SJCRH30 (cell line): ENCODE measurements at places on chromosomes 13 and 19. TPM values are rescaled to one million over a fixed set of nuclear protein-coding genes. Genes with fewer than 3 reads are reported as not detected.

GRCh38 chr19:11172576-11172975, 17.0 kb upstream of the SPC24 start:
- H3K27ac ChIP-seq = no peak overlapping the region
- no peaks in the 10 kb centered on the region for H3K27me3 ChIP-seq
- H3K4me3 ChIP-seq = no peak overlapping the region
- no peak for DNase-seq

GRCh38 chr13:40189426-40189825, 477.0 kb downstream of the FOXO1 start:
- H3K27me3 ChIP-seq = no peaks in the 10 kb centered on the region
- no peak overlapping the region for H3K4me3 ChIP-seq
- H3K36me3 ChIP-seq = no peaks in the 10 kb centered on the region
- peaks cover 29% of the 10 kb centered on the region for H3K4me1 ChIP-seq

DNA sequence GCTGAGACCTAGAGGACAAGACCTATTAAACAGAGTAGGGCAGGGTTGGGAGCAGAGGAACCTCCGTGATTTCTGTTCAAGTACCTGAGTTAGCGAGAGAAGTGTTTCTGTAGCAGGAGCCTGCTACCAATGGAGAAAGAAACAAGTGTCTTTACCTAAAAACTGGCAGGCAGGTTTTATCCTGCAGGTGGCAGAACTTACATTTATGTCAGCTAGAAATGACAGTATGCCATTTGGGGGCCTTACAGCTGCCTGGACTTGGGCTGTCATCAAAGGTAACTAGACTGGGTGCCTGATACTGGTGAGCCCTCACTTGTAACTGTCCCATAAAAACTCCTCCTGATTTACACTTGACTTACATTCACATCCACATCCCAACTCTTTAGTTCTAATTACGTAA, 185.3 kb upstream of the MIR17HG start:
- H3K4me3 ChIP-seq = no peak overlapping the region
- no peaks in the 10 kb centered on the region for H3K27me3 ChIP-seq
- no peak for DNase-seq
- H3K4me1 ChIP-seq = peaks cover 6% of the 10 kb centered on the region

DNA sequence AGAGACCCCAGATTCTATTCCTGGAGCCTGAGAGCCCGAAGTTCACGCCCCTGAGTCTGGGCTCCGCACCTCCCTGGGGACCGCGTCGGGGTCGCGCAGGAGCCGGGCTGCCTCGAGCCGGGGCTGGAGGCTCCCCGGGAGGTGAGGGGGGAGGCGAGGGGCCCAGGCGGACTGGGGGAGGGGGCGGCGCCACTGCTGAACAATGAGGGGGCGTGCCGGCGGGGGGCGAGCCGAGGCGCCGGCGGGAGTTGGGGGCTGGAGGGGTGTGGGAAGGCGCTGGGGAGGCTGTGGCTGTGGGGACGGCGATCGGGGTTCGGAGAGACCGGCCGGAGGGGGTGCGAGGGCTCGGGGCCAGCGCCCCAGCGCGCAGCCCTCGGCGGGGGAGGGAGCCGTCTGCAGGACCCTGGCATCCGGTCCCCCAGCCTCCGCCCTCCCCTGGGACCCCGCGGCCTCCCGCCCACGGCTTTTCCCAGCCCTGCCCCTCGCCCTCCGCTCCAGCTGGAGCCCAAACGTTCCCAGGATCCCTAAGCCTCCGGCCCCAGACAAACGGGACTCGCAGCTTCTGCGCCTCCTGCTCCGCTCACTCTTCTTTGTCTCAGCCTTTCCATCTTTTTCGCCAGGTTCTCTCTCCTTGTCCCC, 922 bp downstream of the PLEKHG2 start:
- H3K4me1 ChIP-seq = peaks cover 14% of the 10 kb centered on the region
- peaks cover 7% of the 10 kb centered on the region for H3K36me3 ChIP-seq
- peak overlapping the region; percentile 80 for H3K4me3 ChIP-seq
- peak; percentile 85 for DNase-seq

DNA sequence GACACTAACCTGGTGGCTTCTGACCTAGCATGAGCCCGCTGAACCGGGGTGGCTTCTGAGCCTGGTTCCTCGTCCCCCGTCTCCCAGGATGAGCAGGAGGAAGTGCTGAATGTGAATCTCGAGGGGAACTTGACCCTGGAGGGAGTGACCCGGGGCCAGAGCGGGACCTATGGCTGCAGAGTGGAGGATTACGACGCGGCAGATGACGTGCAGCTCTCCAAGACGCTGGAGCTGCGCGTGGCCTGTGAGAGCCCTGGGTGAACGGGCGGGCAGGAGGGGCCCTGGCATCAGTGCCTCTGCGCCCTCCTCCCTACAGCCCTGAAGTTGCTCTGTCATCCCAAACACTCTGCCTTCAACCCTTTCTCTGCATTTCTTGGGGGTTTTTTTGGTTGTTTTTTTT, 5.6 kb downstream of the BCAM start:
- no peaks in the 10 kb centered on the region for H3K27me3 ChIP-seq
- H3K4me1 ChIP-seq = peaks cover 19% of the 10 kb centered on the region
- H3K4me3 ChIP-seq = no peak overlapping the region
- H3K27ac ChIP-seq = no peak overlapping the region

GRCh38 chr13:40146063-40146462, 490.6 kb downstream of the COG6 start:
- H3K27me3 ChIP-seq = no peaks in the 10 kb centered on the region
- no peaks in the 10 kb centered on the region for H3K36me3 ChIP-seq
- DNase-seq = no peak
- no peaks in the 10 kb centered on the region; the same call in 1 of the 2 replicates for H3K4me1 ChIP-seq
- H3K4me3 ChIP-seq = no peak overlapping the region

- no peak for DNase-seq
- no peak overlapping the region for H3K27ac ChIP-seq
- no peaks in the 10 kb centered on the region for H3K36me3 ChIP-seq
- H3K4me3 ChIP-seq = no peak overlapping the region
- 0 out of 2 replicates have a peak, but pooled peaks cover 5% of the 10 kb centered on the region for H3K4me1 ChIP-seq
- H3K27me3 ChIP-seq = no peaks in the 10 kb centered on the region
Observed at GRCh38 chr19:49042177-49042576, 1.5 kb upstream of the CGB5 start.

GRCh38 chr19:45854167-45854778, 8.7 kb downstream of the SYMPK start:
- H3K4me1 ChIP-seq = no peaks in the 10 kb centered on the region
- H3K27me3 ChIP-seq = no peaks in the 10 kb centered on the region
- H3K27ac ChIP-seq = no peak overlapping the region
- no peak overlapping the region for H3K4me3 ChIP-seq
- no peak for DNase-seq

GRCh38 chr13:50226515-50227155, 211.4 kb downstream of the KCNRG start:
- no peak overlapping the region for H3K4me3 ChIP-seq
- no peaks in the 10 kb centered on the region for H3K36me3 ChIP-seq
- H3K4me1 ChIP-seq = peaks cover 6% of the 10 kb centered on the region; the same call in 1 of the 2 replicates
- no peak for DNase-seq

DNA sequence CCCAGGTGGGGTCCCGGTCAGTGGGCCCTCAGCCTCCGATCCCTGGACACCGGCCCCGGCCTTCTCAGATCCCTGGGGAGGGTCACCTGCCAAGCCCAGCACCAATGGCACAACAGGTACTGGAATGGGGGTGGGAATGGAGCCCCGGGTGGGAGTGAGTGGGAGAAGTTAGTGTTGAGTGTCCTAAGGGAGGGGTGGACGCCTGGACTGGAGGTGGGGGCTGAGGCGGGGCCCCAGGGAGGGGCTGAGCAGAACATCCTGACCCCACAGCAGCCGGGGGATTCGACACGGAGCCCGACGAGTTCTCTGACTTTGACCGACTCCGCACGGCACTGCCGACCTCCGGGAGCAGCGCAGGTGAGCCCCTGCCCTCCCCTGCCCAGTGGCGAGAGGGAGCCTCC, 17.7 kb downstream of the EPN1 start:
- peaks cover 12% of the 10 kb centered on the region for H3K4me1 ChIP-seq
- peaks cover 31% of the 10 kb centered on the region for H3K36me3 ChIP-seq
- no peak overlapping the region for H3K27ac ChIP-seq
- no peak for DNase-seq
- H3K4me3 ChIP-seq = no peak overlapping the region

GRCh38 chr13:41864658-41865057, 96.3 kb downstream of the VWA8 start:
- no peaks in the 10 kb centered on the region for H3K27me3 ChIP-seq
- no peak overlapping the region for H3K27ac ChIP-seq
- no peak overlapping the region for H3K4me3 ChIP-seq
- no peak for DNase-seq
- 0 out of 2 replicates have a peak, but pooled peaks cover 5% of the 10 kb centered on the region for H3K36me3 ChIP-seq

GRCh38 chr19:18306888-18307260, 16.0 kb downstream of the LSM4 start:
- no peak overlapping the region for H3K4me3 ChIP-seq
- DNase-seq = no peak
- peaks cover 17% of the 10 kb centered on the region for H3K4me1 ChIP-seq
- H3K27me3 ChIP-seq = no peaks in the 10 kb centered on the region
- peaks cover 12% of the 10 kb centered on the region; the same call in 1 of the 2 replicates for H3K36me3 ChIP-seq

- H3K4me3 ChIP-seq = no peak overlapping the region
- peak overlapping the region; percentile 42 for H3K27ac ChIP-seq
- no peaks in the 10 kb centered on the region; the same call in 1 of the 2 replicates for H3K4me1 ChIP-seq
- H3K36me3 ChIP-seq = peaks cover 5% of the 10 kb centered on the region; the same call in 1 of the 2 replicates
- DNase-seq = peak; percentile 41
Observed at GRCh38 chr13:95137096-95137495, 164.2 kb downstream of the ABCC4 start.

- no peaks in the 10 kb centered on the region; the same call in 1 of the 2 replicates for H3K36me3 ChIP-seq
- H3K27me3 ChIP-seq = no peaks in the 10 kb centered on the region
- no peaks in the 10 kb centered on the region; the same call in 1 of the 2 replicates for H3K4me1 ChIP-seq
- peak overlapping the region; percentile 76 for H3K27ac ChIP-seq
Observed at GRCh38 chr19:3184847-3185460, 776 bp upstream of the NCLN start.

- H3K27me3 ChIP-seq = no peaks in the 10 kb centered on the region
- peak; percentile 62 for DNase-seq
- H3K4me1 ChIP-seq = no peaks in the 10 kb centered on the region
- H3K27ac ChIP-seq = no peak overlapping the region
- no peaks in the 10 kb centered on the region for H3K36me3 ChIP-seq
Observed at GRCh38 chr19:8973501-8974091, 36.6 kb downstream of the MUC16 start.

GRCh38 chr19:4388337-4389063, 11.8 kb downstream of the SH3GL1 start:
- H3K27me3 ChIP-seq = no peaks in the 10 kb centered on the region
- peaks cover 5% of the 10 kb centered on the region; the same call in 1 of the 2 replicates for H3K36me3 ChIP-seq
- H3K4me1 ChIP-seq = peaks cover 35% of the 10 kb centered on the region
- H3K4me3 ChIP-seq = no peak overlapping the region
- H3K27ac ChIP-seq = no peak overlapping the region

DNA sequence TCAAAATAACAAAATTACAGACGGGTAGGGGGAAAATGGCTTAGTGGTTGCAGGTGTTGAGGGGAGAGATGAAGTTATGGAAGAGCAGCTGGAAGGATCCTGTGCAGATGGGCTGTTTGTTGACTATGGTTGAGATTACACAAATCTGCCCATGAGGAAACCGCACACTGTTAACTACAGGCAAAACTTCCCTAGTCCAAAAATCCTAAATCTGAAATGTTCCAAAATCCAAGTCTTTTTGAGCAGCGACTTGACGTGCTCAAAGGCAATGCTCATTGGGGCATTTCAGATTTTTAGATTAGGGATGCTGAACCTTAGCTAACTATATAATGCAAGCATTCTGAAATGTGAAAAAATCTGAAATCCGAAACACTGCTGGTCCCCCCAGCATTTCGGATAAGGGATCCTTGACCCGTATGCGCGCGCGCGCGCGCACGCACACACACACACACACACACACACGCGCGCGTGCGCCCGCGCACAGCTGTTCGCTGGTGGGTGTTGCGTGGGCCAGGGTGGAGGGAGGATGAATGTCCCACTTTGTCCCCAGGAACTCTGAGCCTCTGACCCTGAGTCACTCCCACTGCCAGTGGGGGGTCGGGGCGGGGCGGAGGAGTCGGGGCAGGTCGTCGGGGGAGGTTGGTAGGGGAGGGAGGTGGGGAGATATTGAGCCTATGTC, 6.8 kb downstream of the F2RL3 start:
- peak; percentile 55 for DNase-seq
- no peaks in the 10 kb centered on the region for H3K36me3 ChIP-seq
- no peaks in the 10 kb centered on the region for H3K4me1 ChIP-seq
- peak overlapping the region; percentile 56 for H3K4me3 ChIP-seq
- no peaks in the 10 kb centered on the region for H3K27me3 ChIP-seq
- H3K27ac ChIP-seq = no peak overlapping the region; the same call in 1 of the 2 replicates

- no peak overlapping the region for H3K27ac ChIP-seq
- H3K36me3 ChIP-seq = no peaks in the 10 kb centered on the region
- DNase-seq = no peak
- no peaks in the 10 kb centered on the region for H3K27me3 ChIP-seq
- H3K4me1 ChIP-seq = no peaks in the 10 kb centered on the region
Observed at GRCh38 chr13:83950293-83950692, 68.0 kb upstream of the SLITRK1 start.

GRCh38 chr13:23771552-23771951, 117.6 kb downstream of the MIPEP start:
- no peak overlapping the region for H3K4me3 ChIP-seq
- H3K36me3 ChIP-seq = no peaks in the 10 kb centered on the region
- H3K4me1 ChIP-seq = peaks cover 7% of the 10 kb centered on the region; the same call in 1 of the 2 replicates
- no peak for DNase-seq

- no peak overlapping the region for H3K4me3 ChIP-seq
- no peak overlapping the region for H3K27ac ChIP-seq
- H3K36me3 ChIP-seq = no peaks in the 10 kb centered on the region; the same call in 1 of the 2 replicates
Observed at GRCh38 chr13:46609052-46609451, 56.1 kb downstream of the LRCH1 start.

GRCh38 chr13:22138947-22139346, 468.1 kb downstream of the FGF9 start:
- no peak overlapping the region for H3K27ac ChIP-seq
- H3K4me1 ChIP-seq = no peaks in the 10 kb centered on the region
- no peak overlapping the region for H3K4me3 ChIP-seq

GRCh38 chr13:88376760-88377388, 705.7 kb downstream of the SLITRK5 start:
- H3K27ac ChIP-seq = no peak overlapping the region
- no peaks in the 10 kb centered on the region for H3K27me3 ChIP-seq
- H3K4me3 ChIP-seq = no peak overlapping the region
- no peaks in the 10 kb centered on the region for H3K4me1 ChIP-seq

The SERPINE3 gene
- total RNA-seq = not detected in 2 replicates

The ZSCAN4 gene
- total RNA-seq = not detected in 2 replicates

The CLDN10 gene
- 0.05 TPM in 1 of 2 replicates, not detected in the other for total RNA-seq

The ZNF829 gene
- total RNA-seq = 7.0 and 9.5 TPM in 2 replicates

The ATXN8OS gene
- total RNA-seq = not detected in 2 replicates

The GRIN3B gene
- total RNA-seq = not detected in 2 replicates

The CTXN1 gene
- total RNA-seq = 1.0 TPM in 2 replicates

The CRB3 gene
- not detected in 2 replicates for total RNA-seq

The ZIC2 gene
- 2.7 and 3.1 TPM in 2 replicates for total RNA-seq

The PTGER1 gene
- 1.2 and 1.7 TPM in 2 replicates for total RNA-seq

The SBK2 gene
- 6.8 and 6.9 TPM in 2 replicates for total RNA-seq

The LILRA2 gene
- not detected in 2 replicates for total RNA-seq

The PDE4C gene
- 0.81 and 1.3 TPM in 2 replicates for total RNA-seq
